ENCODE measurements at places on chromosomes 6 and 20.

DNA sequence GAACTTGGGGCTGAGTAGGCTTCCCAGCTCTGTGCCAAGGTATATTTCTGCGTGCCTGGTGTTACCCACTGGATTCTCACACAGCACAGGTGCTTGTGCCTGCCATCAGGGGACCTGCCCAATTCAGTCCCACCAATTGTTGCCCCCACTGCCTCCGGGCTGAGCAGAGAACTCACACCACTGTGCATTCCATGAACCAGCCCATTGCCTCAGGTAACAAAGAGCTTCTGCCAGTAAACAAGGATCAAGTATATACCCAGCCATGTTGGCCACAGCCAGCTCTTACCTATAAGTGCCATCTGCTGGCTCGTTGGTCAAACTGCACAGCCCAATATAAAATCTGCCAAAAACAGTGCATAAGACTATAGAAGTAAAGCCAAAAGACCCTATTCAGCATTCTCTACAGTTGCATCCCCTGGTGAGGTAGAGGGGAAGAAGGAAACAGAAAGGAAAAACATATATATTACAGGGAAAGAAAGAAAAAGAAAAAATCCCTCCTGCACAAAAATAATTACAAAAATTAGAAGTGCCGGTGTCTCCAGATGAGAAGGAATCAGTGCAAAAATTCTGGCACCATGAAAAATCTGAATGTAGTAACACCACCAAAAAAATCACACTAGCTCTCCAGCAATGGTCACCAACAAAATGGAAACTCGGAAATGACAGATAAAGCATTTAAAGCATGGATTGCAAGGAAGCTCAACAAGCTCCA lies 241.4 kb downstream of the IBTK start:
- DNase-seq = no peak

DNA sequence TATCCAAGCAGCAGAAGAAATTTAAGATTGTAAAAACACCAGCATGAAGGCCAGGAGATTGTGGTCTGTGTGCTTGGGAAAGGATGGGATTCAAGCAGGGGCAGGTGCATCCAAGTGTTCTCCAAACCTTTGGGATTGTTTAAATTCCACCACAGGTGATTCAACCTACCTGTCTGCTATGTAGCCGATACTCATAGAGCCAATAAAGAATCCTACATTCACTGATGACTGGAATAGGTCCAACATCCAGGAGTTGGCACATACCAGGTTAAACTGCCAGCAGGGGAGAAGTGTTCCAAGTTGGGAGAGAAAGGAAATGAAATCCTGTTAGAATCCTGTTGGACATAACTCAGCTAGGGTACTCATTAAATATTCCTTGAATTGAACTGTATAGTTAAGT lies 2.2 kb downstream of the SLC22A2 start:
- no peak for DNase-seq

DNA sequence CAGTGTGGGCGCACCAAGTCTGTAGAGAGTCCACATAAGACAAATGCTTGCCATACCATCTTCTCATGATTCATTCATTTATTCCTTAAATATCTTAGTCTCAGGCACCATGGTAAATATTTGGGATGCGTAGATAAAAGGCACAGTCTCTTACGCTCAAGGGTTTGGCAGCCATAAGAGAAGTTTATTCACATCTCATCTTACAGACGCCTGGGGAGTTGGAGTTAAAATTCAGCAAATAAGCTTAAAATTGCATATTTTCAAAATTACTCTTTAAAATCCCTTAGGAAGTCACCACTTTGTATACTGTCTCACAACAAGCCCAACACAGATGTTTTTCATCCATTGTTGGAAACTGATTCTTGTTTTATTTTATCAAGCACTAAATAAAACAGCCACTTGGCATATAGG lies 363.3 kb downstream of the KIF16B start:
- no peak for DNase-seq

- DNase-seq = no peak
Observed at GRCh38 chr6:72825315-72825911, 203.5 kb downstream of the KCNQ5 start.

DNA sequence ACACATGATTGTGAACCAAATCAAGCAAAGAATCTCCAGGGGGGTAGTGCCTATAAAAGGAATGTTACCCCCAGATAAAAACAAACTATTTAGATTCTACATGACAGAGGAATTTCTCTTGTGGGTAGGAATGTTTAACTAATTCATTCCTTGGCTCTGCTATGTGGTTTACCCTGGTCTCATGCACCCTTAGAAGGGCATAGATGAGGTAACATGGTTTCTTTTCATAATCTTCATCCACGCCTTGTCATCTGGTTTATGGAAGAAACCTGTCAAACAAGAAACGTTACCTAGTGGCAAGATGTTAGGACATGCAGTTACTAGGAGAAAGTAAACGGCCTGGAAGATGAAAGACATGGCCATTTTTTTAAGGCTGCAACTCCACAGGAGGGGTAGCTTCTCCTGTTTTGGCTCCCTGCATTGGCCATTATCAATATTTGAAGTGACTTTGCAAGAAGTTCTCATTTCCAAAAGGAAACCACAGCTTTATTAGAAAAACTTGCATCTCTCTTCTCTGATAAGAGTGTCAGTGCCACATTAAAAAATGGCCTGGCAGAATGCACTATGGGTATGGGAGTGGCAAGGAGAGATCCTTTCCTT lies 45.5 kb downstream of the STX11 start:
- DNase-seq = no peak

- no peak for DNase-seq
Observed at GRCh38 chr6:169885131-169885530, 133.7 kb downstream of the ERMARD start.

DNA sequence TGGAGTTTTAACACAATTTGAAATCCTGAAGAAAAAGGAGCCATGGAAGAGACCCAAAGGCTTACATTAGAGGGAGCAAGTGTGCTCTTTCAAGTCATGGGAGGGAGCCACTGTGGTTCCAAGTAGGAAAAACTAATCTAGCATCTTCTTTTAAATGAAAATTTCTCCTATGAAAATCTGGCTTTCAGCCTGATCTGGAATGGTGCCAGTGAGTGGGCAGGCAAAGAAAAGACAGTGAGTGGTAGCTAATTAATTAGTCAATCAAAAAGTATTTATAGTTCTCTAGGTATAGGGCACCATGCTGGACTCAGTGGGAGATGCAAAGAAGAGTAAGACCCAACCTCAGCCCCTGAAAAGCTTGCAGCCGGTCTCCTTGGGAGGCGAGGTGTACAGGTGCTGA lies 21.9 kb downstream of the CAP2 start:
- no peak for DNase-seq

GRCh38 chr6:160679402-160679769 lies 15.3 kb upstream of the LPA start:
- DNase-seq = no peak

- no peak for DNase-seq
Observed at GRCh38 chr6:159467473-159468041, 225.5 kb downstream of the SOD2 start.

- no peak for DNase-seq
Observed at GRCh38 chr20:51223183-51223720, 200.3 kb upstream of the KCNG1 start.

DNA sequence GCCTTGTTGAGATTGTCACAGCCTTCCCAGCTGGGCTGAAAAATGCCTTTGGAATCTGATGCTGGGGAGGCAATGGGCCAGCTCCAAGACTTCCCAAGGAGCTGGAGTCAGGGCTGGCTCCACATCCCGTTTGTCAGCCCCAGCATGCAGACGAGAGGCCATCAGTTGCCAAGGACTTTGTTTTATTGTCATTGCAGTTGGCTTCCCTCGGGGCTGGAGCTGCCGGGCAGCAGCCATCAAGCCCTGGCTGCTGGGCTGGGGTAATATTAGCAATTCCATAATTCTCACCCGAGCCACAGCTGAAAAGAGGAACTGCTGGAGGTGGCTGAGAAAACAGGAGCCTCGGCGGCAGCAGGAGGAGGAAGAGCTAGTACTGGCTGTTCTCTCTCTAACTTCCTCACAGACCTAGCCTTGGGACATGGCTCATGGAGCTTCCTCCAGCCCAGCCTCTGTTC lies 182.5 kb downstream of the CDC5L start:
- DNase-seq = no peak

GRCh38 chr20:53390770-53391169 lies 202.9 kb downstream of the ZNF217 start:
- no peak for DNase-seq

DNA sequence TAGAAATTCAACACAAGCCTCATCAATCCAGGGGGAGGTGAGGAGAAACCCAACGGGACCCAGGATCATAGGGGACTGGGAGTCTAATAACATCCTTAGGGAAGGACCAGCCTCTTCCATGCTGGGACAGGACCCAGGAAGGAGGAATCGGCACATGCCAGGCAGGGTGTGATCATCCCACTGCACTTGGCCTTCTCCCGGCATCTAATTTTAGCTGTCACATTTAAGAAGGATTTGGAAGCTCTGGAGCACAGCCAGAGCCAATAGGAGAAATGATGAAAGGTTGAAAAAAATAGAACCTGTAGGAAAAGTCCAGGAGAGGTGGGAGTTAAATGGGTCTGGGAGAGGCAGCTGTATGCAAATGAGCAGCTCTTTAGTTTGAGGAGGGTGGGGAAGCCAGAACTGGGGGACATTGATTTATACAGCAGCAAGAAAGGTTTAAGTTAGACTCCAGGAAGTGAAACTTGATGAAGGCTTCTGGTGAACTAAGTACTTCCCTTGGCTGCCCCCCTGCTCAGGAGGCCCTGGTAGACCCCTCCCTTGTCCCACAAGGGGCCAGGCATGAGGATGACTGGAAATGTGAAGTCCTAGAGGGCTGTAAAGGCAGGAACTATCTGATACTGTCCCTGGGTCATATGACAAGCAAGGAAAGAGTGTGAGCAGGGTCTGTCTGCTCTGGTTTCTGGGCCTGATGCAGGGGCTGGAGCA lies 260.3 kb downstream of the LRFN2 start:
- DNase-seq = peak; percentile 44

DNA sequence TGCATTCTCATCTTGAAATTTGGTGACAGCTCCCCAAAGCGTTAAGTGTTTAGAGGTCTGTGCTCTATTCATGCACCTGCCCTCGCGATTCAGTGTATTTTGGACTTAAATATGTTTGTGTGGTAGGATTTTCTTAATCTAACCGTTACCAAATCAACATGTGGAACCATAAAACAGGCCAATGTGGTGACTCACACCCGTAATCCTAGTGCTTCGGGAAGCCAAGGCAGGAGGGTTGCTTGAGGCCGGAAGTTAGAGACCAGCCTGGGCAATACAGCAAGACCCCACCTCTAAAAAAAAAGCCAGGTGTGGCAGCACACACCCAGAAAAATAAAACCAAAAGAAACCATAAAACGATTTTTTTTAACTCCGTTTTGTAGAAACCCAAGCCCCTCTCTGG lies 31.5 kb downstream of the PYGB start:
- DNase-seq = no peak

DNA sequence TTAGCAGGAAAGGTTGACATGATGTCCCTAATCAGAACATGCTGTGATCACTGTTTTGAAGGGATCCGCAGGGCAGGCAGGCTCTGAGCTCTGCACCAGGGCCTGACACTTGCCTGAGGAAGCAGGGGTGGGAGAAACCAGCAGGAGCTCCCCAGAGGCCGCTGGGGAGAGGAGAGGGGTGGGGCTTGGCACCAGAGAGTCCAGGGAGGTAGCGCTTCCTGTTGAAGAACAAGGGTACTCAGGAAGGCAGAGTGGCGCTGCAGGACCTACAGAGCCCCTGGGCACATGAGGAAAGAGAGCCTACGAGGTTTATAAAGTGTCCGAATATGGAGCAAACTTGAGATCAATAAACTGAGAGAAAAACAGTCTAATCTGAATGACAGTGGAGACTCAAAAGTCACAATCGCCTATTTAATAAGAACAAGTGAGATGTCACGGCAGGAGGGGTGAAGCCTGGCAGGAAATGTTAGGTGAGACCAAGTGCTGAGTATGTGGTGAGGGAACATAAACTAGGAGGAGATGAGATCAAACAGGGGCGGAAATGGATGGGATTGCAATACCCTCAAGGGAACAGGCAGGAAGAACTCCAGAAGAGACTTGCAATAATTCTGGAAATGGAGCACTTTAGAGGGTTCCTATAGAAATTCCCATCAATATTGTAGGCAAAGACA lies 5.8 kb upstream of the TBXT start:
- DNase-seq = no peak

DNA sequence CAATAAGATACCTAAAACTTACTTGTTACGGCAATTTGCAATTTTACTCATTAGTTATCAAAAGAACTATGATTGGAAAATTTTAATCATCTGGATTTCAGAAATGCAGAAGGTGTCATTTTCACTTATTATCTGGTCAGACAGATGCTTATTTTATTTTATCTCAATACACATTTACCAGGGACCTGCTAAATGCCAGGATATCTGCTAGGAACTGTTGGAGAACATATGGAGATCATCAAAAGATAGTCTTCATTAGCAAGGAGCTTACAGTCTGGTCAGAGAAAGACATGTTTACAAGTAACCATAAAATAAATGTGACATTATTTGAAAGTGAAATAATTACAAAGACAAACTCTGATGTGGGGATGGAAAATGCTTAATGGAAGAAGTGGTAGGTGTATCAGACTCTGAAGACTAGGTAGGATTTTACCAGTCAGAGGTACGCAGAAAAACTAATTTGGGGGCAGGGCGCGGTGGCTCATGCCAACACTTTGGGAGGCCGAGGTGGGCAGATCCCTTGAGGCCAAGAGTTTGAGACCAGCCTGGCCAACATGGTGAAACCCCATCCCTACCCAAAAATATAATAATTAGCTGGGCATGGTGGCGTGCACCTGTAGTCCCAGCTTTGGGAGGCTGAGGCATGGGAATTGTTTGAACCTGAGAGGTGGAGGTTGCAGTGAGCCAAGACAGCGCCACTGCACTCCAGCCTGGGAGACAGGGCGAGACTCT lies 137.8 kb downstream of the MYB start:
- DNase-seq = no peak

DNA sequence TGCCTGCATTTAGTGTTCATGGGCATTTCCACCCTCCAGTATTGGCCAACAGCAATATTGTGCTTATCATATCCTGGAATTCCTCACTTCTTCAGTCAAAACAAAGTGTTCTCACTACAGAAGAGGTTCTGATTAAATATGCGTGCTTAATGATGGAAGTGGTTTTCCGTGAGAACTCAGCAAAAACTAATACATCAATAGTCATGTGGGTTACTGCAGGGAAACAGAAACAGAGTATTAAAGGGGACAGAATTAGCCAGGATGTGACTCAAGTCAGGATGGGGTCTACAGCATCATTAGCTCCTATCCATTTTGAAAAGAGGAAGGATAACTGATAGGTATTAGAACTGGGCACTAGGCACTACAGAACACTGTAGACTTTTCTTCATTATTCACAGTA lies 384.6 kb downstream of the CDKAL1 start:
- DNase-seq = no peak

GRCh38 chr20:5002077-5002413 lies 735 bp upstream of the SLC23A2 start:
- no peak for DNase-seq

DNA sequence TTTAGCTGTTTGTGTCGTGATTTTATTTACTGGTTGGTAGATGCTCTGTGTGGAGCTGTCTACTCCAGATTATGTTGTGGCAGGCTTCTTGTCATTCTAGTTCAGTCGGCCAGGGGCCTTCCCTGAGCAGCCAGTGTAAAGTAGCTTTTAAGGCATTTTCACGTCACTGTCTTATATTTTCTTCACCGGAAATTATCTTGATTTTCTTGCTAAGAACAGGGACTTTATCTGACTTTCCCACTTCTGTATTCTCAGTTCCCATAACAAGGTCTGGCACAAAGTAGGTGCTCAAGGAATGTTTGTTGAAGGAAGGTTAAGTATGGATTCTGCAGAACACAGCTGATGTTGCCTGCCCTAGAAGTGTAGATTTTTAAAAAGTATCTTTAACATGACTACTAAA lies 868 bp downstream of the LTV1 start:
- DNase-seq = no peak
